ENCODE measurements at places on chromosomes 3 and 15. TPM values are rescaled to one million over a fixed set of nuclear protein-coding genes. Genes with fewer than 3 reads are reported as not detected.

Gene TRPM1
- not detected for total RNA-seq

Gene STRIT1
- total RNA-seq: 0.42 TPM

Gene PSTPIP1
- total RNA-seq: 2.4 TPM

Gene EOMES
- total RNA-seq: 0.38 TPM

Gene RASGRP1
- 0.48 TPM for total RNA-seq

Gene CPB1
- total RNA-seq: 2.1 TPM

Gene GUCA1C
- total RNA-seq: 13.8 TPM

Gene KLHL40
- 5.6 TPM for total RNA-seq

Gene HTR3E
- not detected for total RNA-seq

Gene CACNA2D3
- 23.0 TPM for total RNA-seq

Gene GCNT3
- total RNA-seq: not detected

Gene DAZL
- total RNA-seq: not detected

Gene MAGI1
- 27.5 TPM for total RNA-seq

Gene STRC
- not detected for total RNA-seq

Gene MRAS
- total RNA-seq: 227 TPM

Gene DUOXA2
- total RNA-seq: not detected

Gene MAGEL2
- 0.09 TPM for total RNA-seq

Gene TGM5
- total RNA-seq: not detected

Gene RARRES1
- total RNA-seq: 12.1 TPM

Gene GOLGA6L7
- not detected for total RNA-seq

Gene PIK3R4
- 11.8 TPM for total RNA-seq

Gene VILL
- 1.1 TPM for total RNA-seq

Gene KNG1
- total RNA-seq: not detected

Gene DLL4
- total RNA-seq: 19.2 TPM

Gene SLC27A2
- not detected for total RNA-seq

Gene GOLGA8R
- total RNA-seq: 1.1 TPM

Gene PPARG
- total RNA-seq: 12.8 TPM

Gene ADAMTS7
- total RNA-seq: 10.2 TPM

Gene PLOD2
- 8.8 TPM for total RNA-seq

Gene FGD5
- total RNA-seq: 15.1 TPM
